Left ventricle myocardium superior (tissue), 1 donor: ENCODE measurements at places on chromosomes 2 and 18.

- no peak for DNase-seq
Measured at GRCh38 chr18:78891185-78891762, 88.3 kb upstream of the SALL3 start.

GRCh38 chr18:57630754-57631595, 9.3 kb upstream of the NARS1 start:
- DNase-seq = no peak

DNA sequence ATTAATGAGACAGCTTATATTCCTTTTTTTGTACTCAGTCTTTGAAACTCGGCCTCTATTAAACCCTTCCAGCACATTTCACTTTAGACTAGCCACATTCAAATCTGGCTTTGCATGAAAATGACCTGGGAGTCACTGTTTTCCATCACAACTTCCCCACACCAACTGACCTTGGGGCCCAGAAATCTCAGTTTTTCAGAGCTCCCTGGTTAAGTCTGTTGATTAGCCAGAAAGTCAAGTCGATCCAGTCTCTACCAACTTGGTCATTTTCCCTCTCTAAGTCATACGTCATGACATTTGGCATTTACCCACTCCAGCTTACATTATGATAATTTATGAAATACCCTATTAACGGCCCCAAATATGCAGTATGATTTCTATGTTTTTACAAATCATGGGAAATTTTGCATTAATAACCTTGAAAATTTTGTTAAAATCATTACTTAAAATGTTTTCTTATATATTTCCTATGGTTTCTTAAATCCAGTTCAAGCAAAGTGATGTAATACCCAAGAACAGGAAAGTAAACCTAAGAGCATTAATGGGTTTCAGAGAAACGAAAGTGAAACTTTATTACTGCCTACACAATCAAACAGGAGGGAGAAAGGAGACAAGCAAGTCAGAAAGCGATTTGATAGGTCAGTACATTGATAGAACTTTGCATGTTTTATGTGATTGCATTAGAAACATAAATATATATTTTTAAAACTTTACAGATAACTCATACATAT, 77.1 kb downstream of the SPATS2L start:
- no peak for DNase-seq

DNA sequence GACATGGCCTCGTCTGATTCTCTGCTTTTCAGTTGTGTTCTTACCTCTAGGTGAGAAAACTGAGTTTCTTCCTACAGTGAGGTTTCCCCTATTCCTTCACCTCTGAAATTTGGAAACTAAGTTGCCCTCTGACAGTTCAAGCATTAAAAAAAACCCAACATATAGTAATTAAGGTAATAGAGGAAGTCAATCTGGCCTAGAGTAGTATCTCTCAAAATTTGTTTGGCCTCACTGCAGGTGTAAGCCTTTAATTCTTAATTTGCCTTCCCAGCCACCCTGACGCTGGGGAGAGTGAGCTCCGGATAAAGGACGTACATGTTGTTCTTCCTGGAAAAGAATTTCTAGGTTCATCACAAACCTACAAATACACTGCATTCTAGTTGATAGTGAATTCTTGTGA, 1.4 kb downstream of the CAD start:
- DNase-seq = no peak

- DNase-seq = no peak
Measured at GRCh38 chr2:78992451-78992806, 33.1 kb upstream of the REG3G start.

DNA sequence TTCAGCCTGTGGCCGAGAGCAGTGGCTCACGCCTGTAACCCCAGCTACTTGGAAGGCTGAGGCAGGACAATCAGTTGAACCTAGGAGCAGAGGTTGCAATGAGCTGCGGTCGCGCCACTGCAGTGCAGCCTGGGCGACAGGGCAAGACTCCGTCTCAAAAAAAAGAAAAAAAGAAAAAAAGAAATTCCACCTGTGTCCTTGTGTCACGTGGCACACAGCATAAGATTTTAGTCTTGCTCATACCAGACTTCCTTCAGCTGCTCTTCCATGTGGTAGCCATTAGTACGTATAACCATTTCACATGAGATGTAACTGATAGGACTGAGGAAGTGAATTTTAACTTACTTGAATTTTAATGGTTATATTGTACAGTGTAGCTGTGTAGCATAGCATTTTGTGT, 4.0 kb downstream of the NOP58 start:
- DNase-seq = no peak
